DMS79 treated with DMSO at 0.1 percent for 48 hours (cell line): ENCODE measurements at places on chromosomes 12 and 14.

- DNase-seq, result no peak
These were observed 118.0 kb downstream of the TRHDE start for GRCh38 chr12:72390146-72390545.

- no peak for DNase-seq
These were observed at the start of gene RASSF8 for GRCh38 chr12:25958428-25959070. TSS of gene RASSF8 (plus strand) at chr12:25958682. CDS start at chr12:26055344, 96,662 bp downstream.

DNA sequence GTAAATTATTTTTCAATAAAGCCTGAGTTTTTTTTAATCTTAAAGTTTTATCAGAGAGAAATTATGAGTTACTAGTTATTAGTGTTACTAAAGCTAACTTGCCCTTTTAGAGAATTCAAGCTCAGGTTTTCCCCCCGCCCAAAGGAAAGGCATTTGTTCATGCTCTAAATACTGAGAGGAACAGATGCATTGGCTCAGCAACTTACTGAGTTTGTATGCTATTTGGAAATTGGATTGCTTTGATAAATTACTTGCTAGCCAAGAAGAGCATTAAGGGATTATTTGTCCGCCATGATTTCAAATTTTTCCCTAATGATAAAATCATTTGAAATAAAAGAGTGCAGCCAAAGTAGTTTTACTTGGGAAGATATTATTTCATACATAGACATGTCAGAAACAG lies 149.4 kb downstream of the METTL25 start:
- DNase-seq, result no peak

DNA sequence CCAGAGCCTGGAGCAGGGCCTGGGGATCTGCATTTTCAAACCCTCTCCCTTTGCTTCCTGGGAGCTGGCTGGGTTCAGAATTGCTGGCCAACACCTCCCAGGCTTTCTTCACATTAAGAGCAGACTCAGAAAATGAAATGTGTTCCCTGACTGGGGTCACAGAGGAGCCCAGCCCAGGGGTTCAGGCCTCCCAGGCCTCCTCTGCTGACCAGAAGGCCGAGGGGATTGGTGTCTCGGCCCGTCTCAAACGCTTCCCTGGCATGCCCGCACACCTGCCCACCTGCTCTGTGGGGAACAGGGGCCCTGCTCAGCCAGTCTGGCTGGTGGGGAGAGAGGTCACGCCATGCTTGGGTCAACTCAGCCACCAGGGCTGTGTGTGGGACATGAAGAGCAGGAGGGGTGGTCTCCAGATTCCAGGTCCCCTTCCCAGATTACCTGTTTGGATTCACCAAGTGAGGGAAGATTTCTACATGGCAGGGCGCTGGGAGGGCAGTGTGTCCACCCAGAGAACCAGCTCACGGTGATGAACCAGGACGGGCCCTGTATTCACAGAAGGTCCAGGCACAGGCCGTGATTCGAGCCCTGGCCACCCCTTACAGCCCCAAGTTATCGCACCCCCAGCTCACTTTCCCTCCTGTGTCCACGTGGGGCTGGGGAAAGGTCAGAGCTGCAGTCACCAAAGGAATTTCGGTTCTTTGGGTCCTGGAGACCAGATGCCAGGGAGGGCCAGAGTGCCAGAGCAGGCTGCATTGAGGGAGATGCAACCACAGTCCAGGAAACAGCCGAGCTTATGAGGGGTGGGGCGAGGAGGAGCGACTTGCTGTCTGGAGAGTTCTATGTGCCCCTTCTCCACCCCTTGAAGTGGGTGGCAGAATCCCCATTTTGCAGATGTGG lies 55.2 kb upstream of the RIN3 start:
- no peak for DNase-seq

GRCh38 chr12:84174115-84174514 lies 738.5 kb downstream of the SLC6A15 start:
- DNase-seq, result no peak

- no peak for DNase-seq
These were observed 144.6 kb downstream of the ETV6 start for GRCh38 chr12:11793921-11794710.

DNA sequence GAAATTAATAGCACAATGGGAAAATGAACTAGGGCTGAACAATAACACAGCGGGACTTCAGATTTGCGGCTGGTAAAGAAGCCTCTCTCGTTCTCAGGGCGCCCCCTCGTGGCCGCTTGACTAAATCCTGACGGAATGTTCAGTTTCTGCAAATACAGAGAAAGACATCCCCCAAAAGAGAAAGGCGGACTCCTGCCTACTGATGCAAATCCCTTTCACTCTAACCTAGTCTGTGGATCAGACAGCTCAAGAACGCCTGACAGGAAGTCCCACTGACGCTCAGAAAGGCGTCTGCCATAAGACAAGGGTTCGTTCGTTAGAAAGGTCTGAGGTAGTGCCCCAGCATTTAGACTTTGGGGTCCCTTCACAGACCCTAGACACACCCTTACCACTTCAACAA lies 2.5 kb downstream of the NUAK1 start:
- peak; percentile 94 for DNase-seq

- no peak for DNase-seq
These were observed 201.8 kb upstream of the CCDC196 start for GRCh38 chr14:66284346-66284745.

DNA sequence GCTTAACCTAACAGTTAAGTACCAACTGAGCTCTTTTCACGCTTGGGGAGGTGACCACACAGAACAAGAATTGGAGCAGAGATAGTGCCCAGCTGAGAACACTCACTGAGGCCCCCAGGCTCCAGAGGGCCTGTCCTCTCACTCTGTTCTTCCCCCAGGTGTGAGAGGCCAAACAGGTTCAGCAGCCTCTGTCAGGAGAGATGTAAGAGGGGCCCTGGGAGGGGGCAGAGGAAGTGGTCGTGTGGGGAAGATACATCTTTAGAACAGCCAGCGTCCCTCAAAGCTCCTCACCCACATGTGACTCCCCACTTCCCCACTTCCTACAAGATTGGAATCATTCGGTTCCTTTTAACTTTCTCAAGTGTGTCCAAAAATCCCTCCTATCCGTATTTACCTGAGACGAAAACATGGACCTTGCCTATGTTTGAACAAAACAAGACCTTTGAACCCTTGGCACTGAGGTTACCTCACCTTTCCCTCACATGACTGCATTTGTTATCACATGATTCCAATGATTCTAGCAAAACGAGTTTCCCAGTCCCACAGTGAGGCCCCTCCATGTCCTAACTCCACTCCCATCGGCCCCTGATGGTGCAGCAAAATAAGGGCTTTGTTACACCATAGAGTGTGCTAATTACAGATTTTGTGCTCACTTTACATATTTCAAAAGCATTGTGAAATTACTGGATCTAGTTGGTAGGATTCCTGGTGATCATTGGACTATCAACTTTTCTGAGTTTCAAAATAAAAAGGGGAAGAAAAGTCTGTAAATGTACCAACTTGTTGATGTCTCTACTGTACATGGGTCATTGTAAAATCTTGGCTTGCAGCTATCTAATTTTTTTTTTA lies 40.0 kb upstream of the PAPOLA start:
- peak; percentile 18 for DNase-seq

- DNase-seq, result peak; percentile 69
These were observed 9.2 kb downstream of the EXOC3L4 start for GRCh38 chr14:103103461-103104388.

GRCh38 chr14:73232984-73233383 lies 4.3 kb upstream of the PAPLN start:
- DNase-seq, result no peak

DNA sequence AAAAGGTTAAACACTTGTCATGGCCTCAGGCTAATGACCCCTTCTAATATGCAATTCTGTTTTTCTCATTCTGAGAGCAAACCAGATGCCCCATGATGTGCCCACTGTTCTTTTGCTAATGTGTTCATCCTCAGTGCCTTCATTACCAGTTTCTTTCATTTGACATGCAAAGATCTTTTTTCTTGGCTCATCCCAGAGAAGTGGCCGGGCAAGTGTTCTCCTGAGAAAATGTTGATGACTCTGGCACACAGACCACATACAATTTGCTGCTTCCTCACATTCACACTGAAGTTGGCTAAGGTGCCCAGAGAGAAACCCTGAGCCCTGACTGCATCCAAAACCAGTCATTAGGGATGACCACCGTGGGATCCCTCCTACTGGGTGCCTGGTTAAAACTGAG lies 833.3 kb downstream of the DIO2 start:
- DNase-seq, result peak; percentile 78

GRCh38 chr14:74922752-74923401 lies at the start of gene RPS6KL1:
TSS of gene RPS6KL1 (minus strand) at chr14:74923260. CDS start at chr14:74921541, 1,719 bp downstream.
- peak; percentile 93 for DNase-seq

GRCh38 chr14:91271639-91272038 lies 27.1 kb upstream of the GPR68 start:
- no peak for DNase-seq

- no peak for DNase-seq
These were observed 86.5 kb downstream of the FOXA1 start for GRCh38 chr14:37508503-37508902.

- DNase-seq, result no peak
These were observed 3.6 kb downstream of the TTC5 start for GRCh38 chr14:20302042-20302755.
